ENCODE measurements at places on chromosomes 12 and 14. TPM values are rescaled to one million over a fixed set of nuclear protein-coding genes. Genes with fewer than 3 reads are reported as not detected.

Gene BATF
- total RNA-seq = 2.6 TPM

GRCh38 chr14:100669468-100669867, 57.2 kb upstream of the DLK1 start:
- no peak for DNase-seq

- no peak for DNase-seq
These were observed 103.1 kb downstream of the PRICKLE1 start for GRCh38 chr12:42486407-42486806.

DNA sequence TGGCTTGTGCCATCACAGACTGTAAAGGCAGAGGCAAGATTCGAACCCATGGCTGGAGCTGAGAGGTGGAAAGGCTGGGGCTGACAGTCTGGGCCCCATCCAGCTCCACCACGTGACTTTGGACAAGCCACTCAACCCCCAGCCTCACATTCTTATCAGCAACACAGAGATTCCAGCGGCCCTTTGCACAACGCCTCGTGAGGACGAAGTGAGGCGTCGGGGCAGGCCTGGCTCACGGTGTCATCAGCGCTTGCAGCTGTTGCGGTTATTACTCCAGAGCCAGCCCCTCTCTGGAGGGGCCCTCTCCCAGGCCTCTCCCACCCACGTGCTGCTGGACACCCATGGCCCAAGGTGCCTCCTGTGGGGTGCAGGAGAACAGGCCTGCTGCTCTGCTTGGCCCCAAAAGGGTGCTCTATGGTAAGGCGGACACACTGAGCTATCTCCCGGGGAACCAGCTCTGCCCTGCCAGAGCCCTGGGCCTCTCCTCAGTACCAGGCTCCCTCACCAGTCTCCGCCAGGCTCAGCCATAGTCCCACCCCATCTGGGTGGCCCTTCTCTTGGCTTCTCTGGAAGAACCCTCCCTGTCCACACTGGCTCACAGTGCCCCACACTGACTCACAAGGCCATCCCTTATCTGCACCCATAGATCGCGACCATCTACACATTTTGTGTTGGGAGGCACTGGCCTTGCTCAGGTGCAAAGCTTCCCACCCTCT, 21.1 kb downstream of the CHGA start:
- DNase-seq = no peak

Gene NAV3
- 40.3 TPM for total RNA-seq

GRCh38 chr14:87368751-87369150, 624.2 kb downstream of the GALC start:
- DNase-seq = no peak

GRCh38 chr14:68661226-68662225, 131.3 kb downstream of the ZFP36L1 start:
- DNase-seq = no peak

Gene PAX9
- 3.4 TPM for total RNA-seq

GRCh38 chr14:94165744-94166143, 8.4 kb upstream of the PPP4R4 start:
- DNase-seq = no peak

- no peak for DNase-seq
These were observed 1.3 kb upstream of the TRIP11 start for GRCh38 chr14:92041203-92041602.

Gene GDF3
- 0.84 TPM for total RNA-seq

DNA sequence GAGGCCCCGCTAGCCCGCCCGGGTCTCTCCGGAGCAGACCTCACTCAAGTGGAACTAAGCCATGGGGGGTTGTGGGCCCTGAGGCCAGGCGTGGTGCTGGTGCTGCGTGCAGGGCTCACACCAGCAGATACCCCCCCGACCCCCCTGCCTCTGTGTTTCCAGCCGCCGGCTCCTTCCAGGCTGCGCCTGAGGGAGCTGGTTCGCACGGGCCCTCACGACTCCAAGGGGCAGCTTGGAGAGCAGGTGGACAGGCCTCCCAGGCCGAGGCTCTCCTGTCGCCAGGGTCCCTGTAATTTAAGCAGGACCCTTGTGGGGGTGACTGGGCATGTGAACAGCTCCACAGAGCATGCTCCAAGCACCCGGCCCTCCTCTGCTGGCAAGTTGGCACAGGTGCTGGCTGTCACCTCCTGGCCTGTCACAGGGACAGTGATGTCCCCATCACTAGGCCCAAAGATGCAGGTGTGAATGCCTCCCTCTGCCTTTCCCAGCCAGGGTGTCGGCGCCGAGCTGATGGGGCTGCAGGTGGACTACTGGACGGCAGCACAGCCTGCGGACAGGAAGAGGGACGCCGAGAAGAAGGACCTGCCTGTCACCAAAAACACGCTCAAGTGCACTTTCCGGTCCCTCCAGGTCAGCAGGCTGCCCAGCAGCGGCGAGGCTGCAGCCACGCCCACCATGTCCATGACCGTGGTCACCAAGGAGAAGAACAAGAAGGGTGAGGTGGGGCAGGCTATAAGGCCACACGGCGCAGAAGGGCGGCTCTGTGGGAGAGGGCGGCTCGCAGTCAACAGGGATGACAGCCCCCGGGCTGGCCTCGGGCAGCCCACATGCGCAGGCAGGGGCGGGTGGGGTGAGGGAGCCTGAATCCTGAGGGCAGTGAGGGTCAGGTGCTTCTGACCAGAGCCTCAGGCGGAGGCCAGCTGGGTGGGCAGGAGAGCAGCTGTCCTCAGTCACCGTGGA, 5.9 kb upstream of the TEX22 start:
- DNase-seq = peak; percentile 45

DNA sequence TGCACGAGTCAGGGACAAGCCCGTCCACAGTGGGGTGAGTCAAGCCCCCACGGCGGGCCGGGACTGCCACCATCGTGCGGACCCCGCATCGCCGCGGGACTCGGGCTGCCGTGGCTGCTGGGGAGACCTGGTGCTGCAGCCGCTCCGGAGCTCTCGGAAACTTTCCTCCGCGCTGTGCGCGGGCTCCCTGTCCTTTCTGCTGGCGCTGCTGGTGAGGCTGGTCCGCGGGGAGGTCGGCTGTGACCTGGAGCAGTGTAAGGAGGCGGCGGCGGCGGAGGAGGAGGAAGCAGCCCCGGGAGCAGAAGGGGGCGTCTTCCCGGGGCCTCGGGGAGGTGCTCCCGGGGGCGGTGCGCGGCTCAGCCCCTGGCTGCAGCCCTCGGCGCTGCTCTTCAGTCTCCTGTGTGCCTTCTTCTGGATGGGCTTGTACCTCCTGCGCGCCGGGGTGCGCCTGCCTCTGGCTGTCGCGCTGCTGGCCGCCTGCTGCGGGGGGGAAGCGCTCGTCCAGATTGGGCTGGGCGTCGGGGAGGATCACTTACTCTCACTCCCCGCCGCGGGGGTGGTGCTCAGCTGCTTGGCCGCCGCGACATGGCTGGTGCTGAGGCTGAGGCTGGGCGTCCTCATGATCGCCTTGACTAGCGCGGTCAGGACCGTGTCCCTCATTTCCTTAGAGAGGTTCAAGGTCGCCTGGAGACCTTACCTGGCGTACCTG, 1.1 kb downstream of the PDE3A start:
- peak; percentile 93 for DNase-seq

- no peak for DNase-seq
These were observed 80.8 kb downstream of the MYRFL start for GRCh38 chr12:69905801-69906200.

DNA sequence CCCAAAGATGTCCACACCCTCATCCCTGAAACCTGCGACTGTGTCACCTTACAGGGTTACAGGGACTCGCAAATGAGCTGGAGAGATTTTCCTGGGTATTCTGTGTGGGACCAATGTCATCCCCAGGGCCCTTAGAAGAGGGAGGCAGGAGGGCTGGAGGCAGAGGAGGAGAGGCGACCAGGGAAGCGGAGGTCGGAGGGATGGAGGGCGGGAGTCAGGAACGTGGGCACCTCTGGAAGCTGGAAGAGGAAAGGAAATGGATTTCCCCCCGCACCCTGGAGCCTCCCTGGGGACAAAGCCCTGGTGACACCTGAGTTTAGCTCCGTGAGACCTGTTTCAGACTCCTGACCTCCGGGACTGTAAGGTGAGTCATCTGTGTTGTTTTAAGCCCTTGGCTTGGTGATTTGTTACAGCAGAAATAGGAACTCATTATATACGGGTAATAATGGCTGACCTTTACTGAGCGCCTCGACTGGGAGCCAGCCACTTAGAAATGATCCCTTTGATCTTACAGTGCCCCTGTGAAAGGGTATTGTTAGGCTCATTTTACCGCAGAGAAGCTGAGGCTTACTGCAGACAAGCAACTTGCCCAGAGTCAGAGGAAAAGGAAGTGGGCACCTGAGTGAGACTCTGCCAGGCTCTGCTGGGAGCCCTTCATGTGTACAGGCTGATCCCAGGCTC, 29.3 kb upstream of the FZD10 start:
- DNase-seq = peak; percentile 7

DNA sequence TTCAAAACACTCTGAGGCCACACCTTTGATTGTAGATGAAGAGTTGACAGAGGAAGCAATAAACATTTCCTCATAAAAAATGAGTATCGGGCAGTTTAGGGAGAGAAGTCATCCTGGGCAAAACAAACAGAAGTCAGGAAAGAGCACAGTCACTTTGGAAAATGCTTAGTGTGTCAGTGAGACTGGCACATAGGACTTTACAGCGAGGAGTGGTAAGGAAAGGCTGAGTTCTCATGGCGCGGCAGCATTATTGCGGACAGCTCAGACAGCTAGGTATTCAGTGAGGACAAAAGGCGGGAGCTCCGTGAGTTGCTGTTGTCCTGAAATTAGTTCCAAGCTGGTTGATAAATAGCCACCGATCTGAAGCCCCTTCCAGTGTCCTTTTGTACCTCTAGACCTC, 229.9 kb downstream of the SNAPC1 start:
- no peak for DNase-seq

Gene KRT6C
- not detected for total RNA-seq

DNA sequence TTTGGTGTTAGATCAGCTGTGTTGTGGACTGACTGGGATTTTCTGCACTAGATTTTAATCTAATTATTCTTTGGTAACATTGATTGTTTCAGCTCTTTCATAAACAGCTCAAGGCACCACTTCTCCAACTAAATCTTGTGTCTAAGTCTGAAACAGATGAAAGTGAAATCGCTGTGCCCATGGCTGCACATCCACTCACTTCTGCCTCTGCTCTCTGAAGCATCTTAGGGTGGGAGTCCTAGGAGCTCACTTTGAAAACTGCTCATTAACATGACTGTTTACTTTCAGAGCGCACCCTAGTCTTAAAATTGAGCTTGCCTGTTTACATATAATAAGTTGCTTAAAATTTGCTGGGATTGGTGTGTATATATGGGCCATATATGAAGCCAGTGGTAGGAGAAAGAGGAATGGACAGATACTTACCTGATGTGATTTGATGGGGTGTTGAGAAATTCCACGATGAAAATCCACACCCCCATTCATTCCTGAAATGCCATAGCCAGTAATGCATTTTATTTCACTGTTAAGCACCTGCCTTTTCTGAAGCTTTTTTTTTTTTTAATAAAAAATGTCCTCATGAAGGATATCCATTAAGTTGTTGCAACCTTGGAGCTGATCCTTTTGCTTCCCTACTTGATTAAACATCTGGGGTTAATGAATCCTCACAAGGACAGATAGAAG, 52.8 kb downstream of the PPFIBP1 start:
- DNase-seq = no peak

DNA sequence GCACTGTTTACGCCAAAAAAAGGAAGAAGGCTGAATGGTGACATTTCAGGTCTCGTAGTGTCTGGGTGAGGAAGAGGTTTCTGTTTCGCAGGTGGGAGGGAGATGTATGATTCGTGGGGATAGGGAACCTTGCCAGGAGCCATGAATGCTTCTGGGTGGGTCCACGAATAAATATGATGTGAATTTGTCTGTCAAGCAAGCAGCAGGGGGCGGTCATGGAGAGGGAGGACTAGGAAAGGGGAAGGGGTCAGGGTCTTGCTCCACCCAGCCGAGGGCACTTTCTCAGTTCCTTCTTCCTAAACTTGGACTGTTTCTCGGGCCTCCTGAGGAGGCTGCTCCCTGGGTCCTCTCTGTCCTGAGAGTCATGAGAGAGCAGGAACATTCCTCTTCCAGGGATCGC, 72.5 kb downstream of the LGMN start:
- peak; percentile 61 for DNase-seq

- no peak for DNase-seq
These were observed 18.3 kb upstream of the EIF2B2 start for GRCh38 chr14:74984236-74985027.

Gene HOXC4
- 10.1 TPM for total RNA-seq

GRCh38 chr14:37195327-37195726, 2.4 kb upstream of the MIPOL1 start:
- no peak for DNase-seq

DNA sequence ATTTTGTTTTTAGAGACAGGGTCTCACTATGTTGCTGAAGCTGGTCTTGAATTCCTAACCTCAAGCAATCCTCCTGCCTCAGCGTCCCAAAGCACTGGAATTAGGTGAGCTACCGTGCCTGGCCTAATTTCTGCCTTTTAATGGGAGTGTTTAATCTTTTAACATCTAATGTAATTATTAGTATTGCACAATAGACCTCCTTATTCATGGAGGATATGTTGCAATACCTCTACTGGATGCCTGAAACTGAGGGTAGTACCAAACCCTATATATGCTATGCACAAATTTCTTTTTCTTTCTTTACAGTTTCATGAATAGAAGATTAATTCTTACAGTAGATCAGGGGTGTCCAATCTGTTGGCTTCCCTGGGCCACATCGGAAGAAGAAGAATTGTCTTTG, 47.8 kb downstream of the MYRFL start:
- DNase-seq = no peak

GRCh38 chr12:117261247-117261646, 71.0 kb upstream of the FBXO21 start:
- DNase-seq = no peak

GRCh38 chr14:99383472-99384449, 96.9 kb downstream of the SETD3 start:
- DNase-seq = peak; percentile 53

Gene MUCL1
- not detected for total RNA-seq
